HT-29 (cell line): ENCODE measurements at places on chromosomes 12 and 14. TPM values are rescaled to one million over a fixed set of nuclear protein-coding genes. Genes with fewer than 3 reads are reported as not detected.

GRCh38 chr14:34933301-34933700 is 49.5 kb upstream of the SRP54 start:
- no peak for DNase-seq

DNA sequence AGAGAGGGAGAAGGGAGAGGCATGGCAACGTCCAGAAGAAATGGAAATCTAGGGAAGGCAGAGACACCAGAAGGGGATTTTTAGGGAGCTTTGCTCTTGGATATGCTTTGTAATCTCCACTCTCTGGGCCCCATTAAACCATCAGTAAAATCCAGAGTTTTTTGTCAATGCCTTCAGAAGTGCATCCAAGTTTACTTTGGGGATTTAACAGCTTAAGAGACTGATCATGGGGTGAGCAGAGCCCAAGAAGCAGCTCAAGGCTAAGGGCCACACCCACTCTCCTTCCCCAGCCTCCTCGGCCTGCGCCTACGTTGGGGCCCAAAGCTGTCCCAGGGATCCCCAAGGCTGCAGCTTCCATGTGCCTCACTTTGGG is 37.4 kb upstream of the WSCD2 start:
- no peak for DNase-seq

Gene ATF1
- 49.8 and 61.0 TPM in 2 replicates for total RNA-seq

Gene TAS2R8
- total RNA-seq, result not detected in 2 replicates

DNA sequence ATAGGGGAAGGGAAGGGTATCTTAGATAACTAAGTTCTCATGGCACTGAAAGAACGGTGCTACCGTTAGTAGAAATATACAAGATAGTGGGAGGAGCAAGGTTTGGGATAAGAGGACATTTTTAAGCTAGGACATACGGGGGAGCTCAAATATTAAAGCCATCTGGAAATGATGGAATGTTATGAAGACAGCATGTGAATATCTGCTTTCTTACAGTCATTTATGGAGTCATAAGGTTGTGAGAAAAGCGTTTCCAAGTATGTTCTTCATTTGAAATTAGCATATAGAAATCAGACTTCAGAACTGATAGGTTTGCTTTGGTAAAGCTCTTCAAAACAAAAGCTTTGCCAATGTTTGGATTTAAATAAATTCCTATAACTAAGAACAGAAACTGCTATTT is 62.3 kb downstream of the OTOGL start:
- DNase-seq, result no peak

Gene KSR2
- 0.08 and 0.16 TPM in 2 replicates for total RNA-seq

Gene IL31
- not detected in 2 replicates for total RNA-seq

DNA sequence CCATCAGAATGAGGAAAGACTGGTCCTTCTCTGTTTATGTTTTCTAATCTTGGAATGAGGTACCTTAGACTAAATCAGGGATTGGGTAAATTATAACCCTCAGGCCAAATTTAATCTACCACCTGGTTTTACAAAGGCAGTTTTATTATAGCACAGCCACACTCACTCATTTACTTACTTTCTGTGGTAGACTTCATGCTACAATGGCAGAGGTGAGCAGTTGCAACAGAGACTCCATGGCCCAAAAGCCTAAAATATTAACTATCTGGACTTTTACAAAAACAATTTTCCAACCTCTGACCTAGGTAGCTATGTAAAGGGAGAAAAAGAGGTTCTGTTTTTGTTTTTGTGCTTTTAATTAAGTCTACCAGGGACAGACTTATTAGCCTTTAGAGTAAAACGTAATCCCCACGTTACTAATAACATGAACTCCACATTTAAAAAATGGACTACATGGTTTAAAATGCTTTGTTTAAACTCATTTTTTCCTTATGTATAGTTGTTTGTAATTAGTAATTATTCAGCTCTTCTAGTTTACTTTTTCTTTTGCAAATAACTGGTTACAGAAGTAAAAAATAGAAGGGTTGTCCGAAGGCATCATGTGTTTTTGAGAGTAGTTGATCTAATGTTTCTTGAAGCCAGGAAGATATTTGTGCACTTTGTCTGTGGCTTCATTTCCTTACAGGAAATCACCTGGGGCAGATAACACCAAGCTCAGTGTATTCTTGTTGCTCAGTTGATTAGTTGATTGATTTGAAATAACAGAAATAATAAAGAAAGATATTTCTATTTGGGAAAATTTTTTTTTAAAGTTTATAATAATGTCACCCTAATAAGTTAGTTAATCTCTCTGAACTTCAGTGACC is 57.6 kb upstream of the ATP2B1 start:
- no peak for DNase-seq

DNA sequence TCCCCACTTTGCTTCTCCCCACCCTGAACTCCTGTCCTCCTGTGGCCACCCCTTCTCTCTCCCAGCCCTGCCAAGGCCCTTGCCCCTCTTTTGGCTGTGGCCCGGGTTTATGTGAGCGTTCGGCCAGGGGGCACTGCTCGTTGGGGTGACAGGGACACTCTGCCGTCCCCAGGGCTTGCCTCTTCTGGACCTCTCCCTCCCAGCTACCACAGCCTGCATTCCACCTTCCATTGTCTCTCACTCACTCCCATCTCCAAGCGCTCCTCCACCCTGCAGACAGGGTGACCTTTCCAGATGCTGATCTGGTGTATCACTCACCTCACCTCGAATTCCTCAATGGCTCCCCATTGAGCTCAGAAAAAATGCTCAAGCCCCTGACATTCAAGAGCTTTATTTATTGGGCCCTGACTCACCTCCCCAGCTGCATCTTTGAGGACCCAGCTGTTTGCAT is 1.4 kb downstream of the SERPINA9 start:
- no peak for DNase-seq

DNA sequence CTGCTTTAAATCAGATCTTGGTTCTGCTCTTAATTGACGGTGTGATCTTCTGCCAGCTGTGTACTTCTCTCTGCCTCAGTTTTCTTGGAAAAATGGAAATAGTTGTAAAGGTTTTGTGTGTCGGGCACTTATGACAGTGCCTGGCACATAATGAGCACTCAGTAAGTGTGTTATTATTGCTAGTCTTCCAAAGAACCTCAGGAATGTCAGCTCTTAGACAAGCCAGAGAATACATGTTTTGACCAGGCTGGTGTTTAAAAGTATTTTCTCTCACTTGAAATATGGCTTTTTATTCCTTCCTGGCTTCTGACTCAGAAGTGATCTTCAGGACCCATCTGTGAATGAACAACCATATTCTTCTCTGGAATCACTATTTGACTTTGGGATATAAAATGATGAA is 304.1 kb downstream of the SNAPC1 start:
- DNase-seq, result no peak

Gene ART4
- total RNA-seq, result not detected in 2 replicates

DNA sequence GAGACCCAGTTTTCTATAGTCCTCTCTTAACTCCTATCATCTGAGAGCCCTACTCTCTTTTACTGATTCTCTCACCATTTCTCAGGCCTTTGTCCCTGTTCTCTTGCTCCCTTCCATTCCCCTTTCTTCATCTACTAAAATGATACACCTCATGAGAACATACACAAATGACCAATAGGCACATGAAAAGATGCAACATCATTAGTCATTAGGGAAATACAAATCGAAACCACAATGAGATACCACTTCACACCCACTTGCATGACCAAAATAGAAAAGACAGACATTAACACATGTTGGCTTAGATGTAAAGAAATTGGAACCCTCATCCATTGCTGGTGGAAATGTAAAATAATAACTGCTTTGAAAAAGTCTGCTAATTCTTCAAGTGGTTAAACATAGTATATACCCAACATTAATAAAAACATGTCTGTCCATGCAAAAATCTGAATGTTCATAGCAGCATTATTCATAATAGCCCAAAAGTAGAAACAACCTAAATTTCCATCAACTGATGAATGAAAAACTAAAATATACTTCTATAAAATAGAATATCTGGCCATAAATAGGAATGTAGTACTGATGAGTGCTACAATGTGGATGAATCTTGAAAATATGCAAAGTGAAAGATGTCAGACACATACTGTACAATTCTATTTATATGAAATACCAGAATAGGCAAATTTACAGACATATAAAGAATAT is 66.0 kb downstream of the DENND5B start:
- no peak for DNase-seq

Gene TMEM132D
- not detected in 2 replicates for total RNA-seq

- DNase-seq, result no peak
These were observed 149.1 kb upstream of the ATP2B1 start for GRCh38 chr12:89857652-89858274.

- no peak for DNase-seq
These were observed 10.0 kb upstream of the GPR68 start for GRCh38 chr14:91254461-91254860.

Gene SYT1
- not detected in 2 replicates for total RNA-seq

Gene YEATS4
- total RNA-seq, result 34.1 and 40.0 TPM in 2 replicates

DNA sequence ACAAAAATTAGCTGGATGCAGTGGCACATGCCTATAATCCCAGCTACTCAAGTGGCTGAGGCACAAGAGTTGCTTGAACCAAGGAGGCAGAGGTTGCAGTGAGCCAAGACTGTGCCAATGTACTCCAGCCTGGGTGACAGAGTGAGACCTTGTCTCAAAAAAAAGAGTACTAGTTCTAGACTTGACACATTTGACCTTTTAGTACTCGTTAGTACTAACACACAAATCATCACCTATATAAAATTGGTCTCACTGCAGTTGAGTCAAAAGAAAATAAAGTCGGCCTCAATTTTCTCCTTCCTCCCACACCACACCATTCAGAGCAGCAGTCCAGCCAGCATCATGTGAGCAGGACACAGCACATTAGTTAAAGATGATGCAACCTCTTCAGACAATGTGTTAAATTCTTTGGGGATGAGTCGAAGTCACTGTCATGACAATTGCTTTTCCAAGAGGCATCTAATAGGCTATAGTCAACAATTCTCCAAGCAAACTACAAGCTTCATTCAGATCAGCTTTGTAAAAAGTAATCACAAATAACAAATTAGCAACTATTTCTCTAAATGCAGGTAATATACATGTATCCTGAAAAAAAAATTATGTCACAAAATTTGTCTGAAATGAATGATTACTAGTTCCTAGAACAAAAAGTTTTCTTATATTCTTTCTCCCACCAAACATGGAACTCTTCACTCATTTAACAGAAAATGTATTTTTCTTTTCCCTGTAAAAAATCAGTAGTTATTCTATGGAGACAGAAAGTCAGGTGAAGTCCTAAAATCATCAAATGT is 55.6 kb downstream of the CLIP1 start:
- DNase-seq, result no peak

- no peak for DNase-seq
These were observed 486.5 kb downstream of the ZFP36L1 start for GRCh38 chr14:68306265-68306933.

GRCh38 chr12:105570944-105571343 is 240.5 kb downstream of the C12orf75 start:
- DNase-seq, result no peak

Gene PRH2
- not detected in 2 replicates for total RNA-seq
